ENCODE measurements at places on chromosomes 16 and 17. TPM values are rescaled to one million over a fixed set of nuclear protein-coding genes. Genes with fewer than 3 reads are reported as not detected.
A peak's percentile ranks its signal among the peaks of the same experiment; 100 is the strongest.

Gene TSPAN10
- total RNA-seq = 0.82 TPM

Gene GALR2
- not detected for total RNA-seq

Gene CYGB
- total RNA-seq = 5.6 TPM

DNA sequence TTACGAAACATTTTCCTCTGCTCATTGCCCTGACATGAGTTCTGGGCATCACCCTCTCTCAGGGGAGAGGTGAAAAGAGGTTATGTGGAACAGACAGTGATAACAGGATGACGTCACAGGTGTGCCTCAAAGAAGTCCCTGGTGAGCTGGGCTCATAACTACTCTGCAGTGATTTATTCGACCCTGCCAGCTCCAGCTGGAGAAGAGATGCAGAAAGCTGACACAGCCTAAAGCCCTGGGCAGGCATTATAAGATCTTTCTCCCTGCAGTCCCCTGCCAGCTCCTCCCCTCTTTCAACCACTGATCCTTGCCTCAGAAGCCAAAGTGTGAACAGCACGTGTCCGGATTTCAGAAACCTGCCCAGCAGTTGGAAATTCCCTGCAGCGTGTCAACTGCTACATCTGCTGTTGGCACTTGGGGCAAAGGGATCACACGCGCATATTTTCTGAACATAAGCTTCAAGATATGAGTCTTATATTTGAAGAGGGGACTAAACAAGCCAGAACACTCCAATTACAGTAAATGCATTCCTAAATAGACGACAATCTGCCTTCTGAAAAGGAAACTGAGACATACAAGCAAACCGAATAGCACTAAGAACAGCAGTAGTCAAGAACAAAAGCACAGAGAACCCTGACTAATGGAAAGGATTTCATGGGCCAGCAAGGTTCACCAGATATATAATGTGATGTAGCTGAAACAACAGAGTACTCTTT is 80.5 kb downstream of the SMG6 start:
- peak; percentile 49 for DNase-seq

DNA sequence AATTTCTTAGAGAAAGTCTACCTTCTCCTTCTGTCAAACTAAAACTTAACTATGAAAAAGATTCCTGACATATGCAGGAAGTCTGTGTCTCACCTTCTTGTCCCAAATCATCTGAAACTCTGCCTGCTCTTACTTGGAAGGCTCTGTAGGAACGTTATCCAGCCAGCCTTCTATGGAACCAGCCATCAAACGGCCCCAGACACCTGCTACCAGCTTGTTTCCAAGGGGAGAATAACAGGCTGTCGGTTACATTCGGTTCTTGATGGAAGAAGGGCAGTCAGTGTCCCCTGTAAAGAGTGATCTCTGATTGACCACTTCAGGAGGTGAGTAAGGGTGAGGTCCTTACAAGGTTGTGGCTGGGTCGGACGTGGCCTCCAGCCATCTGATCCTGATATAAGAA is 1.7 kb downstream of the ADAMTS18 start:
- DNase-seq = no peak

Measured in cerebellum (tissue), 4 donors.